Airway epithelial cell (primary cell): ENCODE measurements at places on chromosomes 16 and 17. TPM values are rescaled to one million over a fixed set of nuclear protein-coding genes. Genes with fewer than 3 reads are reported as not detected.

The PTGES3L gene
- total RNA-seq: 0.28 and 0.49 TPM in 2 replicates

The PKMYT1 gene
- 52.6 and 82.7 TPM in 2 replicates for total RNA-seq

The ALG1 gene
- 18.7 and 22.5 TPM in 2 replicates for total RNA-seq

The TLCD3B gene
- 0.14 TPM in 1 of 2 replicates, not detected in the other for total RNA-seq

The KRTAP3-3 gene
- total RNA-seq: not detected in 2 replicates

The FAM171A2 gene
- total RNA-seq: 4.2 and 5.6 TPM in 2 replicates

The EXOC3L1 gene
- 0.99 TPM in 1 of 2 replicates, not detected in the other for total RNA-seq

The BEAN1 gene
- 0.42 TPM in 1 of 2 replicates, not detected in the other for total RNA-seq

The ACSM2A gene
- total RNA-seq: not detected in 2 replicates

The CCL18 gene
- total RNA-seq: not detected in 2 replicates

The MT3 gene
- not detected in 2 replicates for total RNA-seq

The ACE gene
- 0.14 TPM in 1 of 2 replicates, not detected in the other for total RNA-seq

The SLC7A5 gene
- total RNA-seq: 243 and 368 TPM in 2 replicates

The PERCC1 gene
- not detected in 2 replicates for total RNA-seq

The ITGAX gene
- not detected in 2 replicates for total RNA-seq

The TMEM94 gene
- 42.2 and 54.5 TPM in 2 replicates for total RNA-seq

The GNG13 gene
- total RNA-seq: not detected in 2 replicates

The DYNLRB2 gene
- 0.37 TPM in 1 of 2 replicates, not detected in the other for total RNA-seq
